Activated CD8-positive, alpha-beta memory T cell treated with anti-CD3 and anti-CD28 coated beads for 36 hours (primary cell): ENCODE measurements at places on chromosomes 7 and 10. TPM values are rescaled to one million over a fixed set of nuclear protein-coding genes. Genes with fewer than 3 reads are reported as not detected.

Gene MEOX2
- total RNA-seq, result not detected

Gene ARHGEF5
- total RNA-seq, result 9.9 TPM

Gene FAS
- 49.4 TPM for total RNA-seq

Gene NCF1
- 0.25 TPM for total RNA-seq

Gene GATAD1
- 19.4 TPM for total RNA-seq

Gene ENO4
- total RNA-seq, result not detected

Gene EMX2
- total RNA-seq, result not detected

Gene FOXI2
- not detected for total RNA-seq

Gene LMTK2
- 13.7 TPM for total RNA-seq

Gene PRRT4
- total RNA-seq, result 0.27 TPM

Gene GIMAP8
- total RNA-seq, result 6.6 TPM

Gene CTAGE6
- 0.36 TPM for total RNA-seq

Gene ZNF727
- 0.10 TPM for total RNA-seq

Gene ANXA8L1
- total RNA-seq, result not detected

Gene GHRHR
- not detected for total RNA-seq

Gene ARMH3
- total RNA-seq, result 19.3 TPM

Gene KIAA1217
- total RNA-seq, result 0.11 TPM

Gene MBLAC1
- 4.2 TPM for total RNA-seq

Gene PRF1
- total RNA-seq, result 142 TPM

Gene ABLIM1
- total RNA-seq, result 44.4 TPM

Gene TMEM225B
- 0.80 TPM for total RNA-seq

Gene SRRM3
- total RNA-seq, result not detected

Gene CLDN3
- not detected for total RNA-seq

Gene NRP1
- 2.0 TPM for total RNA-seq

Gene MACC1
- 0.80 TPM for total RNA-seq

Gene SFRP4
- not detected for total RNA-seq

Gene FAM25A
- total RNA-seq, result not detected

Gene DYNC1I1
- total RNA-seq, result not detected
